ENCODE measurements at places on chromosomes 3 and 15.

- peak; percentile 82 for DNase-seq
Observed at GRCh38 chr3:126208606-126209256, 28.3 kb upstream of the ALDH1L1 start.

- DNase-seq = no peak
Observed at GRCh38 chr3:78670746-78671145, 1097.1 kb downstream of the ROBO1 start.

GRCh38 chr3:25863416-25863959, 73.6 kb downstream of the OXSM start:
- no peak for DNase-seq

GRCh38 chr3:133401374-133402135, 1.7 kb downstream of the BFSP2 start:
- DNase-seq = peak; percentile 43

- no peak for DNase-seq
Observed at GRCh38 chr3:103406320-103406850, 971.6 kb downstream of the ZPLD1 start.

GRCh38 chr15:76460871-76461270, 124.3 kb downstream of the ISL2 start:
- no peak for DNase-seq

DNA sequence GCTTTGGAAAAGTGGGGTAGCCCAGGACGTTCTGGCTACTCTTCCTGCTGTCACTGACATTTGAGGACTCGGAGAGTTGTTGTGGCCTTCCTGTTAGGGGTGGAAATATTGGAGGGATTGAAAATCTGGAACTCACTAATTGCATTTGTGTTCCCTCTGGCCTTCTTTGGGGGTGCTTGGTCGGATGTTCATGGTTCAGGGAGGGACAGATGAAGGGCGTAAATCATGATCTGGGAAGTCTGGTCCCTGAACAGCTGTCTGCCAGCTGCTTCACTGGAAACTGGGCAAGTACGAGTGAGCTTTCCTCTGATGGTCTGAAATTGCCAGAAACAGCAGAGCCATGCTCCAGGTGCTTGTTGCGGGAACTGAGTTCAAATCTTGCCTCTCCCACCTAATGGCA, 327.8 kb upstream of the C2CD4B start:
- DNase-seq = peak; percentile 50

DNA sequence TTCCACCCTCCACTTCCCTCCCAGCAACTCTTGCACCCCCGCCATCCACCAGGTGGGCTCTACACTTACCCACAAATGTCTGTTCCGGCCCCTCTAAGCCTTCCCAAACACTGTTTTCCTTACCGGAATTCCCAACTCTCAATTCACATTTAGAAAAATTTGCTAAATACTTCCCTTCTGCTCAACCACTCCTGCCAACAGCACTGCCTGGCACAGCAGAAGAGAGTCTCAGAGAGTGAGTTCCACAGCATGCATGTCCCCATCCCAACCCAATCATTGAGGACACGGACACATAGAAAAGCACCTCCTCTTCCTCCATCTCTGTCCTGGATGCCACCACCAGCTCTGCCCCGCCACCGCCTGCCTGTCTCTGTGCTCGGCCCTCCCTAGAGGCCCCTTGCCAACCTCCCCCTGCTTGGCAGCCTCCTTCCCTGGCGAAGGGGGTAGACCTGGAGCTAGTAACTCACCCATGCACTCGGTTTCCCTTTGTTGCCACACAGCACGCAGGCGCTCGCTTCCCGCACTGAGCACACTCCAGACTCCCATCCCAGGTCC, 66.2 kb upstream of the SLC6A1 start:
- DNase-seq = no peak

DNA sequence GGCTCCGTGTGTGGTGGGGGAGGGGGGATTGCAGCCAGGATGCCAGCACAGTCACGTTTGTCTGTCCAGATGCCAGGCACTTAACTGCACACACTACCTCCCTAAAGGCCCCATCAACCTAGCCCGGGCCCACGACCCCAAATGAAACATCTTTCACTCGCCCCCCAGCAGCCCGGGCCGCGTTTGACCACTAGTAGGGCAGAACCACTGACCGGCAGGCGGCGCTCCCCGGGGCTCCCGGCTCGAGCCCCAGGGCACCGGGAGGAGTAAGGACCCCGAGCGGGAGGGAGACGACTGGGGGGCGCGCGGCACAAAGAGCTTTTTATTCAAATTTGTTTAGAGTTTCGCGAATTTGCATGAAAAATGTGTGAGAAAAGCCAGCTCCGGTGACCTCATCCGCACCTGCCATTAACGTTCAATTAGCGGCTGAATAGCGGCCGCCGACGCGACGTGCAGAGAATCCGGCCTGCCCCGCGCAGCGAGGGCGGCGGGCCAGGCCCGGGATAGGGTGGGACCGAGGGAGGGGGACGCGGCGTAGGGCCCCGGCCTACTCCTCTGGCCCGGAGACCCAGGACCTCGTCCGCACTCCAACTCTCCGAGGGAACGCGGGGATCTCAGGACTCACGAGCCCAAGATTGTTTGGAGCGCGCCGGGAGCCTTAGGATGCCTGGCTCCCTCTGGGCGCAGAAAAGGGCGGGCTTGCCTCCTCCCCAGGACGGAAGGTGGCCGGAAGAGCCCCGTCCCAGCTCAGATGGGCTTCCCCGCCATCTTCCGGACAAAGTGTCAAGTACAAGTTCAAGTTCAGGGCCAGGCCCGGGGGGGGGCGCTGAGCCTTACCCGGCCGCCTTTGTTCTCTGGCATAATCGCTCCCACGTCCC, 64.9 kb upstream of the POLG start:
- DNase-seq = no peak

GRCh38 chr15:68205954-68206539, 915 bp upstream of the CALML4 start:
- peak; percentile 66 for DNase-seq

- DNase-seq = no peak
Observed at GRCh38 chr3:143266511-143266910, 146.9 kb downstream of the CHST2 start.

DNA sequence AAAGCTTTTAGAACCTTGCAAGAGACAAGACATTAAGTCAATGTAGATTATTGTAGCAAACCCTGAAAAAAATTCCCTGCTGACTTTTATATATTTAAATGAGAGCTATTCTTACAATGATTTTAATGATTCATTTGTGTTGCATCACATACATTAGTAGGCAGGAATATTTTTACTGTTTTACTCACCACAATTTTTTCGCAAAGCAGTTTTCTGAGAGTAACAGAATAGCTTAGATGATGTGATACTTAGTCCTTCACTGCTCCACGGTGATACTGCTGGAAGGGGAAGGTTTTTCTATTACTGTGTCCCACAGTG, 43.9 kb upstream of the CLRN1 start:
- no peak for DNase-seq

DNA sequence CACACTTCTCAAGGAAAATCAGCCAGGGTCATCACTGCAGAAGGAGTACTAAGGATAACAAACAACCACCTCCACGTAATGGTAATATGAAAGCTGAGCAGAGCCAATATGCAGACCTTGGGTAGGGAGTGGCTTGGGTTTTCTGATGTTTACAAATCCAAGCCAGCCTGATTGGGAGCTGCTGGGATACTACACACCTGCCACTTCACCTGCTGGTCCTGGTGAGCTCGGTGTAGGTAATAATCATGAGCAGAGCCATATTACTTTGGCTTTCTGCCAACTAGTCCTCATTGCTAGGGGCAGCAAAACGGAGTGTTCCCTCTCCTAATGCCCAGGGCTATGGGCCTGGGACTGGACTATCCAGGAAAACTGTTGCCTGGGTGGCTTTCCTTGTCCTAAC, 433.5 kb upstream of the PPP2R3A start:
- DNase-seq = no peak

GRCh38 chr3:184583578-184584451, 22.2 kb downstream of the EPHB3 start:
- DNase-seq = peak; percentile 71

GRCh38 chr3:179670311-179670710, 17.5 kb downstream of the USP13 start:
- DNase-seq = no peak

GRCh38 chr3:123593381-123593780, 8.5 kb upstream of the HACD2 start:
- no peak for DNase-seq

- no peak for DNase-seq
Observed at GRCh38 chr3:9782770-9783169, 9.5 kb downstream of the TADA3 start.

DNA sequence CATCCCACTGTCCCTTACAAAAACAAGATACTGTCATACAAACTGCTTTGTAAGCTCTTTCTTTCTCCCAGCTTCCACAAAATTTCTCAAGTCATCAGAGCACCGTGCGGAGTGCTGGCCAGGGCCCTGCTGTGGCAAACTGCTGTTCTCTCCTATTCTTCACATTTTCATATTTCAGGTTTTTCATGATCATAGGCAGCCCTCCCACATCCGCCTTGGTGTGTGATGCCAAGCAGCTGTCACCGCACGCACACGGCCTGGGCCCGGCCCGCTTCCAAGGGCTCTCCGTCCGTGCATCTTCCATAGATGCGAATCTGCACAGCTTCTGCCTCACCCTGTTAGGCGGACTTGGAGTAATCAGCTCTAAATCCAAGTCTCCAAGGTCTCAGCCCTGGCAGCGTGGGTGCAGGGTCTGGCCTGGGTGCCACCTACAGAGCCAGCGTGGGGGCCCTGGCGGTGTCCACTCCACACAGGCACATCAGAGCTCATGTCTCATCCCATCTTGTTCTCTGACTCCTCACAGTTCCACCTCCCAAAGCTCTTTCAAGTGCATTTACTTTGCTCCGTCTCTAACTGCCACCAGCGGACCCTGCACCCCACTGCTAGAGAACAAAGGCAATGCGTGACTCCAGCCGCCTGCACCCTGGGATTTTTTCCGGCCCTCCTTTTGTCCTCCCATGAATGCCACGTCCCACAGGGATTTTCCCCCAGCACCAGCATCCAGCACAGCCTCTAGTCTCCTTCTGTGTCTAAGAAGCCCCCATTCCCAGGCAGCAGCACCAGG, 27.2 kb downstream of the CYFIP1 start:
- DNase-seq = no peak

DNA sequence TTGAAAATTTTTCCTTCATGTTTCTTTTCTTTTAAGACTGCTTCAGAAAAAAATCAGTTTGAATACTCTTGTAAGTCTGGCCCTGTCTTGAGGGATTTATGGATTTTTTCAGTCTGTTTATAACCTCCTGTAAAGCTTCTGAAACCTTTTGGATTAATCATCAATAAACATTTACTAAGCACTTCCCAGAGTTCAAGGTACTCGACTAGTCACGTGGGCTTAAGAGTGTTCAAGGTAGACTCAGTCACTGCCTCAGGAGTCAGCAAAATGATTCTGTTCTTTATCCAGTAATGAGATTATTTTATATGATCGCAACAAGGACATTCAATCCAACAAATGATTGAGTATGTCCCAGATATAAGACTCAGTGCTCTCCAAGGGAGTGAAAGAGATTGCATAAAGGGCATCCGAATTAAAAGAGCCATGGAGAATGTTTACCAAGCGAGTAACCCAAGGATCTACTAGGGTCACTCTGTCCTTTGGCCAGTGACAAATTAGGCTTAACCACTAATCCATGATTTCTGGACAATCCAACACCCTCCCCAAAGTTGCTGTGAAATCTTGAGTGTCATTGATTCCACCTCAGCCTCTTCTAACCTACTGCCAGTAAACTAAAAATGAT, 726.6 kb upstream of the NAALADL2 start:
- DNase-seq = no peak

DNA sequence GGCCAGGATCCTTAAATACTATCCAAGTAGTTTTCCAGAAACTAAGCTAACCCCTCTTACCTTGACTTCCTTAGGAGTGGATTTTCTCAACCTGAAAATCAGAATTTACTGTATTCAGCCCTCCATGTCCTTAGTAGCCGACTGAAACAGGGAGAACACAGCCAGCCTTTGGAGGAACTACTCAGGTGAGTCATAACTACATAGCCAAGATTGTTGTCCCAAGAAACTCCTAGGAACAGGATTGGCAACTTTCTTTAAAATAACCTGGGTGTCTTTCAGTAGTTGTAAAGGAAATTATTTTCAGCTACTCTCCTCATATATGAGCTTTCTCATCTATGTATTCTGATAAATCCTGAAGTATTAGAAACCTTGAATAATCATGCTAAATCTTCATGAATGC, 22.3 kb downstream of the FANCD2OS start:
- no peak for DNase-seq

GRCh38 chr3:134344560-134344959, 29.7 kb downstream of the AMOTL2 start:
- no peak for DNase-seq

- DNase-seq = no peak
Observed at GRCh38 chr3:9889405-9889804, 1.0 kb upstream of the JAGN1 start.

DNA sequence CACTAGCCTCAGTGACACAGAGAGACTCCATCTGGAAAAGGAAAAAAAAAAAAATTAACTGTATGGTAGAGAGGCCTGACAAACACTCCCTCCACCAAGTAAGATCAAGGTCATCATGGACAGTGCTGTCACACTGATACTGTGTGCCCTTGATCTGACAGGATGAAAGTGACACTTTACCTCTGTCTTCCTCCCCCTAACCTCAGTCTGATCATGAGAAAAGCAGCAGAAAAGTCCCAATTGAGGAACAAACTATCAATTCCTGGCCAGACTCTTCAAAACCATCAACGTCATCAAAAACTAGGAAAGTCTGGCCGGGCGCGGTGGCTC, 26.7 kb downstream of the PGPEP1L start:
- no peak for DNase-seq
